Umbilical cord (tissue), 2 donors: ENCODE measurements at places on chromosomes 12 and 14. TPM values are rescaled to one million over a fixed set of nuclear protein-coding genes. Genes with fewer than 3 reads are reported as not detected.

The PTHLH gene
- total RNA-seq: 11.1 TPM

The ARHGAP9 gene
- 6.7 TPM for total RNA-seq

The HSP90AA1 gene
- total RNA-seq: 161 TPM

The PTPRB gene
- total RNA-seq: 29.4 TPM

The RNASE2 gene
- 1.4 TPM for total RNA-seq

The TMEM52B gene
- total RNA-seq: 0.48 TPM

The DPPA3 gene
- not detected for total RNA-seq

The CAPZA3 gene
- 0.72 TPM for total RNA-seq

The HOXC5 gene
- total RNA-seq: 1.2 TPM

The SMAGP gene
- 3.1 TPM for total RNA-seq

The SCAF11 gene
- 156 TPM for total RNA-seq

The FOXG1 gene
- 0.24 TPM for total RNA-seq

The TSPAN19 gene
- 3.4 TPM for total RNA-seq

The PRB2 gene
- total RNA-seq: not detected

The SYNE2 gene
- total RNA-seq: 88.6 TPM
